ENCODE measurements at places on chromosomes 11 and 22.

DNA sequence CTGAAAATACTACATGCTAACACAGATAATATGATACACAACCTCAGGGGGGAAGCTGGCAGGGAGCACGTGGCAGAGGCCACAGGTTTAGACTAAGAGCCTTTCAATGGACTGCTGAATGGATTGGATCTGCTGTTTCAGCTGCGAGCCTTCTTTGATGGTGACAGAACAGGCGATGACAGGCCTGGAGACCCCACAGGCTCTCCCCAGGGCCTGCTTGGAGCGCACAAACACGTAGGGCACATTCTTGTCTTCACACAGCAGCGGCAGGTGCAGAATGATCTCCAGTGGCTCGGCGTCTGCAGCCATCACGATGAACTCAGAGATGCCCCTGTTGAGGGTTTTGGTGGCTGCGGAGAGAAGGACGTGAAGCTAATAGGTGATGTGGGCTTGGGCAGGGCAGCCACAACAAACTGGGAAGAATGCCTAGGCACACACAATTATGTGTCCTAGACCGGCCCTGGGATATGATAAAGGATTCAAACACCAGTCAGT lies 13.8 kb downstream of the SNU13 start:
- DNase-seq = no peak

DNA sequence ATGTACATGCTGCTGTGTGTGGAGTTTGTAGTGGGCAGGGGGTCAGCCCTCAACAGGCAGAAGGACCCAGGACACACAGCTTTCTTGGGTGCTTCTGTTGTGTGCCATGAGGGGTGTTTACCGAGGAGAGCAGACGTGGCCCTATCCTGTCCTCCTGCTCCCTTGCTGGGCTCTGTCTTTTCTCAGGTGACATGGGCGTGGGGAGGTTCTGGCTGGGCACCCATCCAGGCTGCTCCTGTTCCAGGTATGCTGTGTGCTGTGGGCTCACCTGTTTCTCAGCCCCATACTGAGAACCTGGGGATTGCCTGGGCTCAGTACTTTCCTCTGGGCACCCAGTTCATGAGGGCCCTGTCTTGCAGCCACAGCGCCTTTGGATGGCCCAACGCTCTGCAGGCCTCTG lies 23.3 kb downstream of the MICALL1 start:
- DNase-seq = no peak

- DNase-seq = no peak
Observed at GRCh38 chr11:108588287-108588686, 5.3 kb downstream of the EXPH5 start.

DNA sequence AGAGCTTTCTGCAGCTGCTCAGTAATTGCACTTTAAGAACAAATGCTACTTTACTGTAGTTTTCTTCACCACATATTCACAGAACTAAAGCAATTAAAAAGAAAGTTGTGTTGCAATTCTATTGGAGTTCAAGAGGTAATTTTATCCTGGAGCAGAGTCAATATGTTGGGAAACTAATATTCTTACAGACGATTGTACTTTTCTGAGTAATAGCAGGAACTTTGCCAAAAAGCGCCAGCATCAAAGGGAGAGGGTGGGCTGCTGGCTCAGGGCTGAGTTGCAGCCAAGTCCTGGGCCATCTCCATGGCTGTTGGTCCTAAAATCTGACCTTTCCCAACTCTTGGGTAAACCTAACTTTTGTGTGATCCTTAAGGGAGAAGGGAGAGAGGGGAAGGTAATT lies 73.6 kb upstream of the MYO18B start:
- DNase-seq = no peak

GRCh38 chr11:114321621-114322257 lies 25.5 kb downstream of the NNMT start:
- DNase-seq = no peak

DNA sequence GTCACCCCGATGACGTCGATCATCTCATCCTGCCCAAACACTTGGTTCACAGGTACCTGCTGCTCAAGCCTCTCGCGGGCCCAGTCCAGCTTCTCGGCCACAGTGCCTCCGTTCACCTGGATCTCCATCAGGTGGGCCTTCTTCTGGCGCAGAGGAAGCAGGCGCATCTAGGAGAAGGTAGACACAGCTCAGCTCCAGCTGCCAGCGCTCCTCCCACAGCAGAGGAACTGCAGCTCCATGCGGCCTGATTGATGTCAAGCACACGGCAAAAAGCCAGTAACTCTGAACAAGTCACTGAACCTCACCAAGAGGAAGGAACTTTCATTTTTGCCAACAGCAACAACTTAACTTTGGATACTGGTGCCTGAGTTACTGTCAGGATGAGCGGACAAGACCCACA lies 4.0 kb downstream of the RPL3 start:
- DNase-seq = no peak

DNA sequence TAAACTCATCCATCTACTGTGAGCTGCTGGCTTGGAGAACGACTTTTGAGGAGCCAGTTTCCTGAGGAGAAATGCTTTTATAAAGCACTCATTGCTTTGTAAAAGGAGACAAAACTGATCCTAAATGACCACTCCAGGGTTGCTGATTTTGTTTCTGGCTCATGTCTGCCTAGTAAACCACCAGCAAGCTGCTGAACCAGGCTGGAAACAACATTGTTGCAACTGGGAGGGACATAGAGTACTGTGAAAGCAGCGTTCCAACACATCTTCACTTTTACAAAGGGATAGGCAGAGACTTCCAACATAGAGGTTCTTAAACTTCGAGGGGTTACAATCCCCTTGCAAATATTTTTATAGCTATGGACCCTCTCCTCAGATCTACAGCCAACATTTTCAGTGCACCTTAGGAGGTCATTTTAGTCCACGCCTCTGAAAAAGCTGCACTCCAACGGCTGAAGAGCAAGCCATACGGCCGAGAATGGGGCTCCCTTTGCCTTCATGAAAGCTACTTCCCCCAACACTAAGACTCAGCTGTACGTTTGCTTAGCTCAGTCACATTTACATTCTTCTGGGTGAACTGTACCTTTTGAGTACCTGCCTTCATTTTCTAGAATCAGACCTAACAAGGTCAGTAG lies 54.7 kb downstream of the PANX1 start:
- DNase-seq = no peak

DNA sequence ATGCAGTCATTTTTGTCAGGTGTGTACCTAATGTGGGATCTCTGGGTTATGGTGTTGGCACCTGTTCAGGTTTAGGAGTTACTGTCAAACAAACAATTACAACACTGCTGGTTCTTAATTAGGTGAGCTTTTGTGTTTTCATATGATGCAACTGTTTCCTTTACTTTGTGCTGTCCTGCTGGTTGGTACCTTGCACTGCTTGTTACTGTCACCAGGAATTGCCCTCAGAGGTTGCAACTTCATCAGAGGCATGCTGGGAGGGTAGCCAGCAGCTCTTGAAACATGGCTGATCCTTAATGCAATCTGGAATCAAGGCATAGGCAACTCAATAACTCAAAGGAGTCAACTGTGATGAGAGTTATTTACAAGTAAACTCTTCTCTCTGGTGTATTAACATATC lies 400.3 kb downstream of the MIAT start:
- DNase-seq = no peak

DNA sequence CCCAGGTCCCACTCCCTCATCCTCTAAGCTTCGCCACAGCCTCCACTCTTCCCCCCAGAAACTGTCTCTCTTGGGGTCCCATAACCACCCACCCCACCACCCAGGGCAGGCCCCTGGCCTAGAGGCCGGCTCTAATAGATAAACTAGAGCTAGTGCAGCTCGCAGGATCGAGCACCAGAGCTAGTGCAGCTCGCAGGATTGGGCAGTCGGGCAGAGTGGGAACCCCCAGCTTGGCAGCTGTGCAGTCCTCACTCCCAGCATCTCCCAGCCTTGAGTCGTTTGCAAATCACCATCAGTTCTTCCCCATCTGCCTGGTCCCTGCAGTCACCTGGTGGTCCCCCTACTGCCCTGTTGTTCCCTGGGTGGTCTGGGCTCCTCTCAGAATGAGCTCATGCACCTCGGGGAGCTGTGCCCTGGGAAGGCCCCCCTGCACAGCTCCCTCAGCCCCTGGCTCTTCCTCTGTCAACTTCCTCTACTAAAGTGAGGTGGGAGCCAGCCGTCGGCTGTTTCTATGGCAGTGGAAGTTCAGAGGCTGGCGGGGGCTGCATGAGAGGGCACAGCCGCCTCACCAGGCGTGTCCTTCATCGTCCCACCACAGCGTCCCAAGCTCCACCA lies 15.5 kb upstream of the SHANK2 start:
- DNase-seq = no peak

DNA sequence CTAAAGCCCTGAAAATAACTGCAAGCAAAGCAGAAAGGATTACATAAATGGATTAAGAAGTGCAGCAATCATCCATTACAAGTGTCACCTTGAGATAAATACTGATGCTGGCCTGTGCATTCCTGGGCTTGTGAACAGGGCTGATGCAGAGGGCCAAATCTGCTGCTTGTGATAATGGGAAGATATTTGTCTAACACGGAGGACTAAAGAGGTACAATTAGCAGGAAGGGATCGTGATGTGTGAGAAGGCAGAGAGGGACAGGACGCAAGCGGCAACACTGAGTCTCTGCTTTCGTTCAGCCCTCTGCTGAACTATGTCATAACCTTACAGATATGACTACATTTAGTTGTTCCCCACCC lies 107.7 kb upstream of the DDI1 start:
- DNase-seq = no peak

DNA sequence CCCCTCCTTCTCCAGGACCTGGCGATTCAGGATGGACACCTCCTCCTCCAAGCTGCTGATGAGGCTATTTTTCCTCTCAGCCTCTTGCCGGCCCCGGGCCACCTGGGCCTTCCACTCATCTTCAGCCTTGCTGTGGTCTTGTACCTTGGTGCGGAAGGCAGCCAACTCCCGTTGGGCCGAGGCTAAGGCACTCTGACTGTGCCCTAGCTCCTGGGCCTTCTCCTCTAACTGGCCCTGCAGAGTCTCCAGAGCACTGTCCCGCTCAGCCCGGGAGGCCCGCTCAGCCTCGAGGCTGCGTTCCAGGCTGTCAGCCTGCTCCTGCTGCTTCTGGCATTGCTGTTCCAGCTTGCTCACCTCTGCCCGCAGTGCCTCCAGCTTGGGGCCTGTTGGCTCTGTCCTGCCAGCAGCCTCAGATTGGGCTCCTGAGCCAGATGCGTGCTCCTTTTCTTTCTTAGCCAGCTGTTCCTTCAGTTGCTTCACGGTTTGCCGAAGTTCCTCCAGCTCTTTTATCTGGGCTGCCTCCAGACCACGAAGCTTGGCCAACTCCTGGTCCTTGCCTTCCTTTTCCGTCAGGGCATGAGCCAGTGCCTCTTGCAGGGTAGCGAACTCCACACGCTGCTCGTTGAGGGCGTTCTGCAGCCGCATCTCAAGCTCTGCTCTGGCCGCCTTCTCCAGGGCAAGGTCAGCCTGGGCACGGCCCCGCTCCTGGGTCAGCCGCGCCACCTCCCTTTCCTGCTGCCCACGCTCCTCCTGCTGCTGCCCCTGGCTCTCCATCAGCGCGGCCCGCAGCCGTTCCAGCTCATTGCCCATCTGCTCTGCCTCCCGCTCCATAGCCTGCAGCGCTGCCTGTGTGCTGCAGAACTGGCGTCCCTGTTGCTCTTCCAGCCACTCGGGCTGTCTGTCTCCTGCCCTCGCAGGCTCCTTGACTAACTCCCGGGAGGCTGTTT lies 15.3 kb downstream of the IL18BP start:
- no peak for DNase-seq

DNA sequence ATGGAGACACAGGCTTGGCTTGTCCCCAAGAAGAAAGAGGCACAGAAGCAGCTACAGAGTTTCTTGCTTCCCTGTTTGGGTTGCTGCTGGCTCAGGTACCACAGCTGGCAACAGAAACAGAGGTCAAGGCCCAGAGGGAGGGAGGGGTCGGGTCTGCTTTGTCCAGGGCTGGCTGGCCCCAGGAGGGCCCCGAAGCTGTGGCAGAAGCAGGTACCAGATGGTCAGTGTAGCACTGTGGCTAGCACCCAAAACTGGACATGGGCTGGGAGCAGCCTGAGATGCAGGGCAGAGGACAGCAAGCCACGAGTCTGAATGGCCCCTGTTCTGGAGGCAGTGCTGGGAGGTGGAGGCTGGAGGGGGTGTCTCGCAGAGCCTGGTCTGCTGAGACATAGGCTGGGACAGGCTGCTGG lies 52.3 kb upstream of the CCDC188 start:
- no peak for DNase-seq

GRCh38 chr11:12274558-12275197 lies 102.7 kb upstream of the PARVA start:
- no peak for DNase-seq

GRCh38 chr11:34585735-34586487 lies 35.0 kb upstream of the EHF start:
- DNase-seq = no peak

DNA sequence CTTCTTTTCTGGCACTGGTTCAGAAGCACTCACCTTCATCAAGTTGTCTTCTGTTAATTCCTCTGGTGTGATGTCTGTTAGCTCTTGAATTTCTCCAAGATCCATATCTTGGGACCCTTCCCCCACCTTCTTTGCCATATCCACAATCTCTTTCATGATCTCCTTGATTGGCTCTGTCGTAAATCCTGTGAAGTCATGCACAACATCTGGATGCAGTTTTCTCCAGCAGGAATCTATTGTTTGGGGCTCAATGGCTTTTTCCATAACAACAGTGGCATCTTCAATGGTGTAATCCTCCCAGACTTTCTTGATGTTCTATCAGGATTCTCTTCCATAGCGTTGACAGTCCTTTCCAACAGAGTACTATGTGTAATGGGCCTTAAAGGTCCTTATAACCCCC lies 96.9 kb downstream of the CSTPP1 start:
- DNase-seq = no peak

GRCh38 chr22:43895986-43896645 lies 4.3 kb upstream of the PNPLA5 start:
- no peak for DNase-seq

GRCh38 chr22:36311386-36312085 lies 58.6 kb downstream of the APOL1 start:
- no peak for DNase-seq

GRCh38 chr11:10490398-10491241 lies 35.6 kb downstream of the AMPD3 start:
- no peak for DNase-seq

- no peak for DNase-seq
Observed at GRCh38 chr11:107741044-107741823, 29.4 kb upstream of the SLN start.

DNA sequence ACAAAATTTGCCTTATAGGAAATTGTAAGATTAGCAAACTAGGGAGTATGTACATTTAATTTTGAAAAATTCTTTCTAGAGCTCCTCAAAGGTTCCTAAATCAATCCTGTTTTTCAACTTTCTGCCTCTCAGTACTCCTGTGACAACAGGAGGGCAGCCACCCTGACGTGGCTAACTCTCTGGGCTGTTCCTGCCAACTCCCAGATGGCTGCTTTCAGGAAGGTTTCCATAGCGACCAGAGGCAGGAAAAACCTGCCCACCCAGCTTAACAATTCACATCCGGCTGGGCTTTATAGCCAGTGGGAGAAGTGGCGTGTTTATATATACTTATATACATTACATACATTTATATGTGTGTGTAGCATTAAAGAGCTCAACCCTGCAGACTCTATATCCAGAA lies 26.5 kb downstream of the SGSM3 start:
- DNase-seq = no peak

GRCh38 chr11:57785072-57785471 lies 23.5 kb downstream of the CTNND1 start:
- DNase-seq = no peak

All from esophagus squamous epithelium (tissue), 5 donors.